CD4-positive, alpha-beta memory T cell (primary cell): ENCODE measurements at places on chromosomes 1 and 21.

DNA sequence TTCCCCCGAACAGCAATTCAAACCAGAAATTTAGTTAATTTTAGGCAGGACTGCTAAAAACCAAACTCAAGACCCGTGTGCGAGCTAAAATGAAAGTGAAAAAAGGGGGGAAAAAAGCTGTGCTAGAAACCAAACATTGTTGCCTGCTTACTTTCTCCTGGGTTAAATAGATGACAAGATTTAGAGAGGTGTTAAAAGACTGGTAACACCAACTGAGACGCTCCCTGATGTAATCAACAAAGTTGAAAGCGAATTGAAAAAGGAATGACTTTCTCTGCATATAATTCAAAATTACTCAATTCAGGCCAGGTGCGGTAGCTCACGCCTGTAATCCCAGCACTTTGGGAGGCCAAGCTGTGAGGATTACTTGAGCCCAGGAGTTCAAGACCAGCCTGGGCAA is 6.8 kb downstream of the CDCA8 start:
- no peak for DNase-seq

- no peak for DNase-seq
Measured at GRCh38 chr1:60895252-60895651, 187.1 kb upstream of the NFIA start.

GRCh38 chr1:159009287-159009686 is 420 bp upstream of the IFI16 start:
- DNase-seq, result no peak

GRCh38 chr21:45102391-45102932 is 28.1 kb downstream of the ADARB1 start:
- DNase-seq, result no peak

DNA sequence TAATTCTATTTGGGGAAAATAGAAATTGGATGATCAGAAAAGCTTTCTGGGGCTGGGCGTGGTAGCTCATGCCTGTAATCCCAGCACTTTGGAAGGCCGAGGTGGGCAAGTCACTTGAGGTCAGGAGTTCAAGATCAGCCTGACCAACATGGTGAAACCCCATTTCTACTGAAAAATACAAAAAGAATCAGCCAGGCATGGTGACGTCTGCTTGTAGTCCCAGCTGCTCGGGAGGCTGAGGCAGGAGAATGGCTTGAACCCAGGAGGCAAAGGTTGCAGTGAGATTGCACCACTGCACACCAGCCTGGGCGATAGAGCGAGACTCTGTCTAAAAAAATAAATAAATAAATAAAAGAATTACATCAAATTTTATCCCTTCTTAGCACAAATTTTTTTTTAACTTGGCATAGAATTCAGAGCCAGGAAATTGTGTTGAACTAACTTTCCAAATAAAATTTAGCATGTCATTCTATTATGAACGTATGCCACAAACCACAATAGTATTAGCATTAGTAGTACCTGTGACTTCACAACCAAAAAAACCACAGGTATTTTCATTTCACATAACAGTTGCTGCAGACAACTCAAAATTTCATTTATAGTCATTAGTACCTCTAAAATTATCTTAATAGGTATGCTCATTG is 4.5 kb upstream of the ANKRD13C start:
- DNase-seq, result no peak

- DNase-seq, result no peak
Measured at GRCh38 chr1:155472491-155473083, 90.0 kb downstream of the ASH1L start.

GRCh38 chr1:52296345-52296744 is 69.7 kb downstream of the CC2D1B start:
- peak; percentile 26 for DNase-seq

- peak; percentile 93 for DNase-seq
Measured at GRCh38 chr1:24502709-24503058, at the start of gene RCAN3. RCAN3 (plus strand) TSS chr1:24502836; CDS start chr1:24514373, 11,537 bp downstream.

DNA sequence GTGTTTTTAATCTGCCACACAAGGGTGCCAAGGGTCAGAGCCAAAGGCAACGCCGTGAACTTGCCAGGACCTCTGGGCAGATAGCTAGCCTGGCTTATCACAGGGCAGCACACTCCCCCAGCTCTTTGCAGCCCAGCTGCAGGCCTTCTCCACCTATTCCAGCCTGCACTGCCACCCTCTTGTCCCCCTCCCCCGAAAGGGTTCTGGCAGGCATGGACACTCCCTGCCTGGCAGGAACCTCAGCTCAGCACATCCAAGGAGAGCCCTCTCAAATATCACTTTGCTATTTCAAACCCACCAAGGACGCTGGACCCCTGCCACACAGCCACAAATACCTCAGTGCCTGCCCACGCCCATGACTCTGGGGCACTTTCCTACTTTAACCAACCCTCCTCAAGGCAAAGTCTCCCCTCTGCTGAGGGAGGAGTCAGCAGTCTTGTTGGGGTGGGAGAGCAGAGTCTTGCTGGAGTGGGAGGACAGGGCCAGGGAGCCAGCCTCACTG is 9.1 kb downstream of the SSBP3 start:
- DNase-seq, result no peak

GRCh38 chr1:163275222-163275621 is 46.5 kb upstream of the NUF2 start:
- no peak for DNase-seq

- no peak for DNase-seq
Measured at GRCh38 chr1:52348704-52349300, 17.2 kb downstream of the CC2D1B start.

- no peak for DNase-seq
Measured at GRCh38 chr1:179750630-179751029, 7.5 kb downstream of the FAM163A start.

DNA sequence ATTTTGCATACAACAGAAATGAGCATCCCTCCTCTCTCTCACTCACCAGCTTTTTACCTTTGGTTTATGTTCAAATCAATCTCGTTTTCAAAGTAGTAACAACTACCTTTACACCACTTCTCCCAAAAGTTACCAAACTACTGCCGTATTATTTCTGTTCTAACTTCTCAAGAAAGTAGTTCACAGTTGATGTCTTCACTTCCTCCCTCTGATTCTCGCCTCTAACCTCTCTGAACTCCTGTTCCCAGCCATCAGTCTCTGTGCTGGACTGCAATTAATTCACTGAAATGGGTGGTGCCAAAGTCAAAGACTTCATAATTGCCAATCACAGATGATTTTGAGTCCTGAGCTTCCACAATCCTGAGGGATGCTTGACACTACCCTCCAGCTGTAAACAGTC is 54.0 kb downstream of the ZNF281 start:
- DNase-seq, result no peak

DNA sequence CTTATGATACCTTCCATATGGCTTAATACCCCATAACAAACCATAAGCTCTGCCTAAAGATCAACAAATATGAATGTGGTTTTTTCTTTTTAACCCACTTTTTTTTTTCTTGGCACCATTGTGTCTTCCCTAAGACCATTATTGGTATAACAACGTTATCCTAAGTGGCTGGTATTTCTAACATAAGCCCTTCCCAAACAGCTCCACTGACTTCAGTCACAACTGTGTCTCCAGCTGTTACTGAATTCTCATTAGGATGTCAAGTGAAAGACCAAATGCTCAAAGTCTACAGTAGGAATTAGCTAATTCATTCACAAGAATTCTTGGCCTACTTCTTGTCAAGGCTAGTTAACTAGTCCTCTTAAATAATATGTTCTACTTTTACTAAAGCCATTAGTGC is 4.2 kb upstream of the RXRG start:
- DNase-seq, result no peak

- no peak for DNase-seq
Measured at GRCh38 chr1:6180707-6181311, 688 bp upstream of the CHD5 start.

DNA sequence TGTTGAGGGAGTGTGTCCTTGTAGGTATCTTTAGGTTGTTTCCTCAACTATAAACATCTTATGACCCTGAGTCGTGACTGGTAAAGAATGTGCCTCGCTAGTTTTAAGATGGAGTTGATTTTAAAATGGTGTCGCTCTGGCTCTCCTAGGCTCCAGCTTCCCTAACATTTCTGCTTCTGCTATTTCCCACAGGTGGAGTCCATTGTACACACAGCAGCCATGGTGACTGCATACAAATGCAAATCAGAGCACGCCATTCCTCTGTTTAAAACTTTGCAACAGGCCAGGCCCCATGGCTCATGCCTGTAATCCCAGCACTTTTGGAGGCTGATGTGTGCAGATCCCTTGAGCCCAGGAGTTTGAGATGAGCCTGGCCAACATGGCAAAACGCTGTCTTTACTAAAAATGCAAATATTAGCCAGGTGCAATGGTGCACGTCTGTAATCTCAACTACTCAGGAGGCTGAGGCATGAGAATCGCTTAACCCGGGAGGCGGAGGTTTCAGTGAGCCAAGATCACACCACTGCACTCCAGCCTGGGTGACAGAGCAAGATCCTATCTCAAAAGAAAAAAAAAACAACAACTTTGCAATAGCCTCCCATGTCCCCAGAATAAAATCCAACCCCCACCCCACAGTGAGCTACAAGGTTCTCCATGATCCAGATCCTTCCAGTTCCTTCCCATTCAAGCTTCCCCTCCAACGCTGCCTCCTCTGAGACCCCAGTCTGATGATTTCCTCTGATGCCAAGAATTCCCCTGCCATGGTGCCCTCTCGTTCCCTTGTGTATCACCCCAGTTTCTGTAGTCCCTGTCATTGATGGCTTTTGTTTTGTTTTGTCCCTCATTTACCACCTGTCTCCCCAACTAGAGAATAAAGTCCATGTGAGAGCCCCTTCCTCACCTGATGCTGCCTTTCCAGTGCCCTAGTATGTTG is 36.9 kb upstream of the KLHDC7A start:
- no peak for DNase-seq
